ENCODE measurements at places on chromosomes 12 and 14. TPM values are rescaled to one million over a fixed set of nuclear protein-coding genes. Genes with fewer than 3 reads are reported as not detected.

GRCh38 chr14:75399843-75400775, 27.7 kb upstream of the JDP2 start:
- peak; percentile 92 for DNase-seq

GRCh38 chr14:74963705-74964271, 8.4 kb upstream of the PGF start:
- no peak for DNase-seq

- no peak for DNase-seq
Measured at GRCh38 chr12:122851820-122852219, 16.6 kb downstream of the HIP1R start.

- no peak for DNase-seq
Measured at GRCh38 chr14:54348001-54348611, 48.7 kb upstream of the CDKN3 start.

- no peak for DNase-seq
Measured at GRCh38 chr12:102462386-102462785, 18.0 kb downstream of the IGF1 start.

DNA sequence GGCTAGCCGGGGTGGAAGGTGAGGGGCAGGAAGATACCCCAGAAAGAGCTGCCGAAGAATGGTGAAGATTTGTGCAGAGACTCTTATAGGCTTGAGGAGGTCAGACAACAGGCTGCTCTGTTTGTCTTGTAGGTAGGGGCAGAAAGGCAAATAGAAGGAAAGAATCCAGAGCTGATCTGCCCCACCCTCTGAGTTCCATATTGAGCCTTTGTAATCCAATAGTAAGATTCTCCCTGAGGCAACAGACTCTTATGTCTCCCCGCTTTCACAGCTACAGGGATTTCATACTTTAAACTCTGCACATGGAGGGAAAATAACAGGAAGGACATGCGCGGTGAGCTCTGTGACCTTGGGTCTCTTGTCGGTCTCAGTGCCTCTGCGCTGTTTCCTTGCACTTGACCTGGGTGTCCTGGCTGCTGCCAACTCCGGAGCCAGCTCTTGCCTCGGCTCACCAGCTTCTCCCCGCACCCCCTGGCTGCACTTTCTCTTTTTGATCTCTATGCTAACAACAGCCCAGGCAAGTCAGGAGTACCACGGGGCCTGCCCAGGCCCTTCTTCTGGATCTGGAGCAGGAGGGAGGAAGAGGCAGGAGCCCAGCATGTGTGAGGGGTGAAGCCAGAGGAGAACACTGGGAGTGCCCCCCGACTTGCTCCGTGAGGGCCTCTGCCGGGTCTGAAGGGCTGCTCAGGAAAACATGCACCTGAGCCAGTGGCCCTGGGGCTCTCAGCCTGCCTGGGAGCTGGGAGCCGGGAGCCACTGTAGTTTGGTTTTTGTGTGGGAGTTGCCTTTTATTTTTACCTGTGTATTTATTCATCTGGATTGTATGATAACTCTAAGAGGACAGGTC, 75.8 kb downstream of the PPP1R36 start:
- no peak for DNase-seq

DNA sequence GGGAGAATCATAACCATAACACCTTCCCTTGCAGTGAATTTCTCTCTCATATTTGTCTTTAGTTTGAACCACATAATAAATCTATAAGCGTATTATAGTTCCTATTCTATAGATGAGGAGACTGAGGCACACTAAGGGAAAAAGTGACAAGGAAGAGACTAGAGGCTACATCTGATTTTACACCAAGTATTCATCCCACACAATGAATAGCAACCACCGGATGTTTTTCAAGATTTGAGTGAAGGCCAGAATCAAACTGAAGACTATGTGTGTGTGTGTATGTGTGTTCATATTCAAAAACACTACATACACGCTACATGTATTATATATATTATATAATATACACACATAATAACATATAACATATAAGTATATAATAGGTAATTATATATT, 4.7 kb downstream of the ASB2 start:
- DNase-seq: no peak

DNA sequence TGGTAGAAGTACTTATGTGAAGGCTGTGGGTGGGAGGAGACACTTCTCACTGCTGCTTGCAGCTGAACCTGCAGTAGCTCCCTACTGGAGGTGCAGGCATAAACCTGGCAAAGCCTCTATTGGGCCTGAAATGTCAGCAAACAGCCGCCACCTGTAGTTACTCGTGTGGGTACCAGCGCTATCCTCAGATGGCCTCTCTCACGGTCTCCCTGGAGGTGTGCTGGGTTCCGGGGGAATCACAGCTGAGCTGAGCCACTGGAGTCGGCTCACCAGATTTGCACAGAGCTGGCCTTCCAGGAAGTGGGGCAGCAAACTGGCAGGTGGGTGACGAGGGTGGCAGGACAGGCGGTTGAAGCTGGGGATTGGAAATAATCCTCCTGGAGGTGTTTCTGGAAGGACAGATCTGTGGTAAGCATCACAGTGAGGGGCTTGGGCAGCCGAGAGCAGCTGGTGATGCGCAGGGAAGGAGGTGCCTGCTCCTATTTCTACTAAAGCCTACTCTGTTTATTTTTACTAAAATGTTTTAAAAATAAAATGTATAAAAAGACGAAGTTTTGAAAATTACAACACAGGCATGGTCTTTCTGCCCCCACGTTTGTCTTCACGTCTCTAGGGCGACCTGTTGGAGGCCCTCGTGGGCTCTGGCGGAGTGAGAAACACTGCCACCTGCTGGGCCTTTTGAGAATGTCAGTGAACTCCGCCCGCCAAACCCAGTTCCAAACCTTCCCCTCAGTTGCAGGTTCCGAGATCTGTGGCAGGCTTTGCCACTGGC, 67.8 kb upstream of the PLEKHG3 start:
- no peak for DNase-seq

DNA sequence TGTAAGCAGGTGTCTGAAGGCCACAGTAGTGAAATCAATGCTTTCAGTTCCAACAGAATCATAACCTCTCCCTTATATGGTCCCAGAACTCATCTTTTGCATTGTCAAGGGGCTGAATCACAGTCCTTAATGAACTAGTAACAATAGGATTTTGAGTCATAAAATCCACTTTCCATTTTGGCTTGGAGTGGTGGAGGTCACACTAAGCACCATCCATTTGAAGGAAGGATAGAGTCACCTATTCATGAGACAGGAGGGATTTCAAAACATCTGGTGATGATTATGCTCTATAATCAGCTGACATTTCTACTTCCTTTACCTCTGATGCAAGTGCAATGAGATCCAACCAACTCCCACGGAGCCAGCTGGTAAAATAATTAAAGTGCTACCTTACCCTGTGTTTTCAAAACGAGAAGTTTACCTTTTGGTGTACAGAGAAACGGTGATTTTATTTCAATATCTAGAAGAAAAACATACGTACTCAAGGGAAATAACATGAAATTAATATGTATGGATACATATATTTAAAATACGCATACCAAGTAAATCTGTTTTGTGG, 59.1 kb downstream of the TMEM132D start:
- DNase-seq: no peak

DNA sequence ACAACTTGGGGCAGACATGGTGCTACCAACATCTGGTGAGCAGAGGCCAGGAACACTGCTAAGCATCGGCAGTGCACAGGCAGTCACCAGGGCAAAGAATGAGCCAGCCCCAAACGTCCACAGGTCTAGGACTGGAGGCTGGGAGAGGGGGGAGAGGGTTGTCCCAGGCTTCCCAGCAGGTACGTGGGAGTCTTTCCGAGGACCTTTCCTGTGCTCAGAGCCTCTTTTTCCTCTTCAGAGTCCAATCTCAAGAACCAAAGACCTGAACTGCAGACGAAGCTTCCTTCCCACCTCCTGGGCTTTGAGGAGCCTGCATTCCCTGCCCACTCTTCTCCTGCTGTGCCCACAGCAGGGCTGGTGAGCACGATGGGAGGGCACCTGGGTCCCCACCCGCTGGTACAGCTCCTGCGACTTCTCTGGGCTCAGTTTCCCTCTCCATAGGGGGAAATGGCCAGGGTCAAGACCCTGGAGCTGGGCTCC, 48.7 kb downstream of the DLK1 start:
- no peak for DNase-seq

- DNase-seq: no peak
Measured at GRCh38 chr12:111361717-111362576, 6.9 kb downstream of the PHETA1 start.

DNA sequence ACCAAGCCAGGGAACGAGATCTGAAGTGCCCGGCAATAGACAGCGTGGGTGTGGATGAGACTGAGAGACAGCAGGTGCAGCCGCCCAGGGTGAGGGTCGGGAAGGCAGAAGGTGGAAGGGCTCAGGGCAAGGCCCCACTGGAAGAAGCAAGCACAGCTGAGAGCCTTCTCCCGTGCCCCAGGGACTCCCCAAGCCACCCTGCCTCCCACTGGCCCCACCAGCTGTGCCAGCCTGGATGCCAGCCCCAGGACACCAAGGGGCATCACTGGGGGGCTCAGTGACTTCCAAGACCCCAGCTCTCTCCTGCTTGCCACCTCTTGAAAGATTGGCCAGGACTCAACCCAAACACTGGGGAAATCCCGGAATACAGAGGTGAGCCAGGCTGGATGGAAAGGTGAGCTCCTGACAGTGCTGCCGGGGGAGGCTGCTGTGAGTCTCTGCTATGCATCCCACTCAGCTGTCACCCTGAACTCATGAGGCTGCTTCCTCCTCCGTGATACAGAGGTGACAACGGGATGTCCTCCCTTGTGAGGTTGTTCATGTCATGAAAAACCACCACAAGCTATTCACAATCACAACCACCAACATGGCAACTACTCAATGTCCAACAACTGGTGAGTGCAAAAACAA, 13.8 kb downstream of the TESC start:
- DNase-seq: no peak

GRCh38 chr12:105057174-105057573, 27.1 kb downstream of the ALDH1L2 start:
- no peak for DNase-seq

- no peak for DNase-seq
Measured at GRCh38 chr12:112386726-112387125, 4.5 kb upstream of the HECTD4 start.

DNA sequence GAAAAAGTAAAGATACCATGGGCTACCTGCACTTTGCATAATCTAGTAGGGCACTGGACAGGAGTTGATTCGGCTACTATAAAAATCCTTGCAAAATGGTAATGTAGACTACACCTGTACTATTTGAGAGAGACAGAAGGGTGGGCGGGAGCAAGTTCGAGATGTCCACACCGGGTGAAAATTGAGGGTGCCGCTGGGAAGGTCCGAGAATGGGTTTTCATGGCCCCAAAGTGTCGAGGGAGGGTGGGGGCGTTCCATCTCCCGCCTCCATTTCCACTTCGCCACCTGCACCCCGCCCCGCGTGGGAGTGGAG, 648 bp downstream of the SNX6 start:
- DNase-seq: no peak

DNA sequence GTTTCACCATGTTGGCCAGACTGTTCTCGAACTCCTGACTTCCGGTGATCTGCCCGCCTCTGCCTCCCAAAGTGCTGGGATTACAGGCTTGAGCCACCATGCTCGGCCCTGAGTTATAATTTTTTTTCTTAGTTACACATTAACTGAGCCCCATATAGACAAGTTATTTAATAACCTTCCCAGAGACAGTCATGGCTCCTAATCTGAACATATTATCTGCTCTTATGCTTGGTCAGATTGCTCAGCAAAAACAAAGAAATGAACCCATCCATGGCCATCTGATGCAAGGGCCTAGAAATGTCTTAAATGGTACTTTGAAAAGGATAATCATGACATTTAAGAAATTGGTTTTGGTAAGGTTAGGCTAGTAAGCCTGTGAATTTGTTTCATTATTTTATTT, 13.0 kb downstream of the SAMD15 start:
- no peak for DNase-seq

DNA sequence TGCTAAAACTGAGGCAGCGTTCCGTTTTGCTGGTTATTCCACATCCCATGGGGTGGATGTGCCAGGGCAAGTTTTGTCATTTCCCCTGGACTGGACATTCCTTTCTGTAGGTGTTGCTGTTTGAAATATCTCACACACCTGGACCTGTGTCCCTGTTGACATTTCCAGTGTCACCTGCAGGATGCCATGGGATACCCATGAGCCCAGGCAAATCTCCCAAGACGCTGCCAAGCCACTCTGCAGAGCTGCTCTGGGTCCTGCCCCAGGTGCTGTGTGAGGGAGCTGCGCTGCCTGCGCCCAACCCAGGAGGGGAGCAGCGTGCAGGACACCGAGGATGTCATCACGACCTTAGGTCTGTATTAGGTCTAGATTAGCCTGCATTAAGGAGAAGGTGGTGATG, 5.2 kb upstream of the PACS2 start:
- DNase-seq: no peak

DNA sequence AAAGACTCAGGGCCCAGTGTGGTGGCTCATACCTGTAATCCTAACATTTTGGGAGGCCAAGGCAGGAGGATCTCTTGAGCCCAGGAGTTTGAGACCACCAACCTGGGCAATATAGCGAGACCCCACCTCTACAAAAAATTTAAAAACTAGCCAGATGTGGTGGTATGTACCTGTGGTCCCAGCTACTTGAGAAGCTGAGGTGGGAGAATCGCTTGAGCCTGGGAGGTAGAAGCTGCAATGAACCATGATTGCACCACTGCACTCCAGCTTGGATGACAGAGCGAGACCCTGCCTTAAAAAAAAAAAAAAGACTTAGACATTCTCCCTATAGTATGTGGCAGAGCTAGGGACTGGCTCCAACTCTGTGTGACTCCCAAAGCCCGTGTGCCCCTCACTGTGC, 2.9 kb downstream of the UBE3B start:
- DNase-seq: no peak

- no peak for DNase-seq
Measured at GRCh38 chr12:109777544-109777943, 55.7 kb downstream of the TRPV4 start.

Gene KRT75
- total RNA-seq: not detected

Gene TMEM132C
- 52.5 TPM for total RNA-seq

Gene RTL1
- not detected for total RNA-seq

Gene KIF26A
- 7.3 TPM for total RNA-seq

Gene MYF6
- total RNA-seq: 0.37 TPM

Gene MORN3
- not detected for total RNA-seq

Gene NFATC4
- total RNA-seq: 23.1 TPM

Gene KLHL33
- total RNA-seq: 0.12 TPM

Gene FSCB
- not detected for total RNA-seq
